ENCODE measurements at places on chromosomes 3 and 15. TPM values are rescaled to one million over a fixed set of nuclear protein-coding genes. Genes with fewer than 3 reads are reported as not detected.

GRCh38 chr3:146823622-146824021, 218.5 kb upstream of the PLSCR5 start:
- no peak for DNase-seq

DNA sequence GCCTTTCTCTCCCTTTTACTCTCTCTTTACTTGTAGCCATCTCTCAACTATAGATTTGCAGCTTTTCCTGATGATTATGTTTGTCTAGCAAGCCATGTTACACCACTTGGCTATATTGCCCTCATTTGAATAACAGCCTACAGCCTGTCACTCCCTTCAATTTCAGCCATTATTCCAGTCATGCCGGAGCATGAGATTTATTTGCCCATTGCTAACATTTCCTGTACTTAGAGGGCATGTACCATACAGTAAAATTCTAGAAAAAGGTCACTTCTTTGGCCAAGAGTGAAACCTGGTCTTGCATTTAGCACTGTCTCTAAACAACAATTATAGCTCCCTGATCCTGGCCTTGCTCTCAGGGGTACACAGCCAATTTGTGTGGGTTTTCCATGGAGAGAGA, 221.7 kb upstream of the TMC3 start:
- no peak for DNase-seq

DNA sequence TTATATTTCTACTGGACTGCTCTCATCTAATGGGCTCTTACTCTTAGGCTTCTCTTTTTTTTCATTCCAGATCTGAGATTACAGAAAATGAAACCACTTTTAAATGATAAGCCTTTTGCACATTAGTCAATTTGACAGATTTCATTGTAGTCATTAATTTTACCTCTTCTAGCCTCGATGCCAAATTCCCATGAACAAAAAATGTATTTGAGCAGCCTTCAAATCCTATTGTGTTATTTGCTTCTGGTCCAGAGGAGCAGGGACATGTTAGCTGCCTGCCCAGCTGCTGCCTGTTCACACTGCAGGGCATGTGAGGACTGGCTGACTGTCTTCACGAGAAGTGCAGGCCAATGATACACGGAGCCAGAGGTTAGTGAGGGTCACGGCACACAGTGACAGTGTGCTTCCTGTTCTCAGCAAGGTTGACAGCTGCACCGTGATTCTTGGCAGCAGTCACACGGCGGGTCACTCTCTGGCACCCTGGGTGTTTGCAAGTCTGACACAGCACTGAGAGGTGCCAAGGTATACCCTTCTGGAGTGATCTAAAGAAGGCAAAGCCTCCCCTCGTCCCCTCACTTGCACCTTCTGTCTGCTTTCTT, 40.8 kb downstream of the KAT2B start:
- no peak for DNase-seq

- no peak for DNase-seq
These were observed 31.2 kb downstream of the SLC25A36 start for GRCh38 chr3:140972833-140973232.

DNA sequence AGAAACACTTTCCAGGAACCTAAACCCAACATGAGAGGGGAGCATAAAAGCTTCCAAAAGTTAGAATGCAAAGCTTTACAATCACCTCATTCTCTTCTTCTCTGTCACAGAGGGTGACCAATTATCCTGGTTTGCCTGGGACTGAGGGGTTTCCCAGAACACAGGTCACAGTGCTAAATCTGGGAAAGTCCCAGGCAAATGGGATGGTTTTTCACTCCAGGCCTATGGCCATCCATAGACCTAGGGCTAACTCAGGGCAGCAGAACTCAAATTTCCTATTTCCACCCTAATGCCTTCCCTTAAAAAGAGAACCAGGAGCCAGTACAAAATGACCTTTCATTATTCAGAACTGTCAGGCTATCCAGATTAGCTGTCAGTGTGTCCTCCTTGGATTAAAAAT, 77.0 kb downstream of the TM4SF4 start:
- DNase-seq, result no peak

DNA sequence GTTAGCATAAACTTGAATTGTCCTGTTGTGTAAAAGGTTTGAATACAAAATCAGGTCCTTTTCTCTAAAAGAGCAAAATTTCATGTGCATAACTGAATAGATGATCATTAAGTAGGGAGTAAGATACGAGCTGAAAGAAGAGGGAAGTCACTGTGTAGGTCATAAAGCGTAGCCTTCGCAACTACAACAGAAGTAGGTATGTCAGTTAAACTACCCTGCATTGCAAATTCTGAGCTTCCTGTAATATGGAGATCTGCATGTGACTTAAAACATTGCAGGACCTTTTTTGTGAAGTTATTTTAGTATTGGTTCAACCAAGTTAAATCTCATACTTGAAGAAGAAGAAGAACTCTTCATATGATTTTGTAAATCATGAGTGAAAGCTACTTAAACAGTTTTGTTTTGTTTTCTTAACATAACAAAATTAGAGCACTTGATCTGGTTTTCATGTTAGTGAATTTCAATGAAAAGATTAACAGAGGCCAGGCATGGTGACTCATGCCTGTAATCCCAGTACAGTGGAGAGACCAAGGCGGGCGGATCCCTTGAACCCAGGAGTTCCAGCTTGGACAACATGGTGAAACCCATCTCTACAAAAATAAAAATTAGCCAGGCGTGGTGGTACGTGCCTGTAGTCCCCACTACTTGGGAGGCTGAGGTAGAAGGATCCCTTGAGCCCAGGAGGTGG, 26.4 kb downstream of the ARMC8 start:
- DNase-seq, result no peak

DNA sequence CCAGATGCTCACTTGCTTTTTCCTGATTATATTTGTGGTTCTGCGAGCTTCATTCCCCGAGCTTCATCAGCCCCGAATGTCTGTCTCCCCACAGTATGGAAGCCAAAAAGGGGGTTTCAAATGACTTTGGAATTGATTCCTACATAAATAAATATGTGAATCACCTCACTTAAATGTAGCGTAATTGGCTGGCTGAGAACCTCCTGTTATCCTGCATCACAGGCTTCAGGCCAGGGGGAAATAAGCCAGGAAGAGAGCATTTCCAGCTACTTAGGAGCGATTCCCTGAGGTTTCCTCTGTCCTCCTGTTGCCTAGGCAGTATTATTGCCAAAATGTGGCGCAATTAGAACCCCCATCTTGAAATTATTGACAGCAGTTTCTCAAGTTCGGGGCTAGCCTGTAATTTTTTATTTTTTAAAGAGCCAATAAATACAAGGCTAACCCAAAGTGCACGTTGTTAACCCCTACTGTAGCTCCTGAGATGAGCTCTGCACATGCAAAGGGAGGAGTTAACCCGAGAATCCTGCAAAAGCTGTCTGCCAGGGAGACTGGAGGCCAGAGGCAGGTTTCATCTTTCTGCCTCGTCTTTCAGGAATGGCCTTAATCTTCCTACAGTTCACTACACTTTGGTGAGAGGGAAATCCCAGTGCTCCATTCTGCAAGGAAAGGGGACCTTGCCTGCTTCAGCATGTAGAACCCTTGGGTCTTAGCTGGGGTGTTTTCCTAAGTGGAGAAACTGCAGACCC, 148.2 kb downstream of the ADAMTS9 start:
- no peak for DNase-seq

- DNase-seq, result no peak
These were observed 15.2 kb downstream of the GABRA5 start for GRCh38 chr15:26882112-26882511.

GRCh38 chr3:133881492-133881891, 14.2 kb downstream of the RAB6B start:
- no peak for DNase-seq

GOLGA8J gene
- polyA plus RNA-seq, result not detected

ITPKA gene
- not detected for polyA plus RNA-seq

UTS2B gene
- not detected for polyA plus RNA-seq

PIGBOS1 gene
- polyA plus RNA-seq, result 8.6 TPM

STX19 gene
- polyA plus RNA-seq, result 0.30 TPM
